Left ventricle myocardium inferior (tissue), 1 donor: ENCODE measurements at places on chromosomes 11 and 22. TPM values are rescaled to one million over a fixed set of nuclear protein-coding genes. Genes with fewer than 3 reads are reported as not detected.

GRCh38 chr11:40292721-40293508 lies 1166.5 kb downstream of the LRRC4C start:
- H3K27me3 ChIP-seq: peaks cover 62% of the 10 kb centered on the region
- no peak for DNase-seq
- peak overlapping the region; percentile 61 for H3K27ac ChIP-seq
- H3K36me3 ChIP-seq: no peaks in the 10 kb centered on the region

DNA sequence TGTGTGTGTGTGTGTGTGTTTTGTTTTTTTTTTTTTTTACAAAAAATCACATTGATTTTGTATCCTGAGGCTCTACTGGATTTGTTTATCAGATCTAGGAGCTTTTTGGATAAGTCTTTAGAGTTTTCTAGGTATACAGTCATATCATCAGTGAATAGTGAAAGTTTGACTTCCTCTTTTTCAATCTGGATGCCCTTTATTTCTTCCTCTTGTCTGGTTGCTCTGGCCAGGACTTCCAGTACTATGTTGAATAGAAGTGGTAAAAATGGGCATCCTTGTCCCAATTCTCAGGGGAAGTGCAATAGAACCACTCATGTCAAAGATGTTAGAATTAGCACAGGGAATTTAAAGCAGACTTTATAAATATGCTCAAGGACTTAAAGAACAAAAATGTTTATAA lies 32.6 kb upstream of the PRDM11 start:
- H3K36me3 ChIP-seq: no peaks in the 10 kb centered on the region
- H3K4me3 ChIP-seq: no peak overlapping the region
- no peaks in the 10 kb centered on the region for H3K4me1 ChIP-seq

- no peak for DNase-seq
- peak overlapping the region; percentile 60 for H3K4me3 ChIP-seq
- H3K27ac ChIP-seq: peak overlapping the region; percentile 85
Observed at GRCh38 chr11:6746086-6746618, 25.6 kb downstream of the OR2AG2 start.

GRCh38 chr11:119797736-119798135 lies 68.7 kb upstream of the NECTIN1 start:
- no peak overlapping the region for H3K4me3 ChIP-seq
- no peaks in the 10 kb centered on the region for H3K36me3 ChIP-seq
- peaks cover 8% of the 10 kb centered on the region for H3K4me1 ChIP-seq
- H3K27me3 ChIP-seq: peaks cover 22% of the 10 kb centered on the region

The ARHGAP42 gene
- total RNA-seq: 11.1 TPM
